Gastroesophageal sphincter (tissue), 4 donors: ENCODE measurements at places on chromosomes 7 and 10. TPM values are rescaled to one million over a fixed set of nuclear protein-coding genes. Genes with fewer than 3 reads are reported as not detected.
A peak's percentile ranks its signal among the peaks of the same experiment; 100 is the strongest.

DNA sequence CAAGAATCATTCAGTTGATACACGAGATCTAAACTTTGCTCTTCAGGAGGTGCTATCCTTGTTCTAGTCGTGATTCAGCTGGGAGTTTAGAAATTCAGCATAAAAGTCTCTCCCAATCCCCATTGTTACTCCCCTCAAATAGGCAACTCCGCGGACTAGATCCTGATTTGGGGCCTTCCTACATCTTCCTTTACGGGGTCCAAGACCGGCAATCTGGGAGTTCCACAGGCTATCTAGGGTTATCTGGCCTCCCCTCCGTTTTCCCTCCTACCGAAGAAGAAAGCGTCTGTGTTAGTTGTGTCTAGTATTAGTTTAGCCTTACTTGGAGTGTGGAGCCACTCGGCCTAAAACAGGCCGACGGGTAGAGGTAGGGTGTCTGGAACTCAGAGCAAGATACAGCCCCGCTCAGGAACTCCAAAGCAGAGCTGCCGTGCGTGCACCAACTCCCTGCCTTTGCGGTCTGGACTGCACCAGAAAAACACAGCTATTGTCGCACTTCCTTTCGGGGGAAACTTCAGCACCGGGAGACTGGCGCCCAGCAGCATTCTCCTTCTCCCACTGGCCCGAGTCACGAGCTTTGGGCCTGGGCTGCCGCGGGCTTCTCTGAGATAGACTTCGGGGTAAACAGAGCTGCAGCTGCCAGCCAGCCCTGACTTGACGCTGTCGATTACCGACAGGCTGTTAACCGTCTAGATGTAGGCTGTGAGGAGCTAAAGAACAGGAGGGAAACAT lies 1.5 kb upstream of the DLX5 start:
- peaks cover 66% of the 10 kb centered on the region for H3K4me1 ChIP-seq
- peak overlapping the region; percentile 49 for H3K4me3 ChIP-seq
- H3K27ac ChIP-seq = no peak overlapping the region

GFRA1 gene
- total RNA-seq = 57.1 TPM

DNA sequence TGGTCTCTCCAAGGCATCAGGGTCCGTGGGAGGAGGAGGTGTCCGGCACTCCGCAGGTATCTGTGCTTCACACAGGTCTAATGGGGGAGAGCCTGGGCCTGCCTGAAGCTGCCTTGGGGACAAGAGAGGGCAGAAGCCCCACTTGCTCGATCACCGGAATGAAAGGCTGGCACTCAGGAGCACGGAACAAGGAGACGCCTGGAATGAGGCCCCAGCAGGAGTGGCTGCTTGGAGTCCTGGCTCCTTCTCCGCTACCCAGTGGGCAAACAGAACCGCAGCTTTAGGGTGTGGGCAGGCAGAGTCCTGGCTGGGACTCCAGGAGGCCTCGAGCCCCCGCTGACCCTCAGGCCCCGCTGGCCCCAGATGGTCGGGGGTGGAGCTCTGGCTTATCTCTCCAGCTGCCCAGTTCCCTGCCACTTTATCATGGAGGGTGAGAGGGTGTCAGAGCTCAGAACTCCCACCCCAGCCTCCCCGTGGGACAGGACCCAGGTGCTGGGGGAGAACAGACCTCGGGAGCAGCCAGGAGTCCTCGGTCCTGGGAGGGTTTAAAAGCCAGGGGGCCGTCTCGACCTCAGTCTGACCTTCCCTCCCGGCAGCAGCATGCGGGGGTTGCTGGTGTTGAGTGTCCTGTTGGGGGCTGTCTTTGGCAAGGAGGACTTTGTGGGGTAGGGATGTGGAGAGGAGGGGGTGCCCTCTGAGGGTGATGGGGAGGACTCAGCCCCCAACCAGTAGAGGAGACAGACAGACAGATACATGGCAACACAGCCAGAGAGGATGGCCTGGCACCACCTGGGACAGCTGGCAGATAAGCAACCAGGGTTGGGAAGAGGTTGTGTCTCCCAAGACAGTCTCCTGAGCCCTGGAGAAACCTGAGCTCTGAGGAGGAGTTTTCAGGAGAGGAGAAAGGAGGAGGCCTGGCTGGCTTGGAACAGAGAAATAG lies at the start of gene CPA1:
Gene CPA1, plus strand, starts transcription at position 574 of the 940 bp plus-strand sequence. Its CDS starts 27 bp downstream, at position 601.
- no peaks in the 10 kb centered on the region for H3K36me3 ChIP-seq
- no peak within 1 kb of the TSS for H3K4me3 ChIP-seq
- no peaks in the 10 kb centered on the region for H3K4me1 ChIP-seq
- no peak for ATAC-seq
- no peaks in the 10 kb centered on the region for H3K27me3 ChIP-seq

GRCh38 chr10:114767986-114768821 lies 53.4 kb upstream of the FHIP2A start:
- H3K4me3 ChIP-seq = peak overlapping the region; percentile 51
- H3K4me1 ChIP-seq = no peaks in the 10 kb centered on the region
- H3K27ac ChIP-seq = peak overlapping the region; percentile 64
- H3K27me3 ChIP-seq = peaks cover 48% of the 10 kb centered on the region
- ATAC-seq = peak; percentile 69

- no peak overlapping the region for H3K4me3 ChIP-seq
- no peaks in the 10 kb centered on the region for H3K36me3 ChIP-seq
- H3K4me1 ChIP-seq = no peaks in the 10 kb centered on the region
- H3K27ac ChIP-seq = no peak overlapping the region
These were observed 296.2 kb upstream of the MGMT start for GRCh38 chr10:129170812-129171211.

DNA sequence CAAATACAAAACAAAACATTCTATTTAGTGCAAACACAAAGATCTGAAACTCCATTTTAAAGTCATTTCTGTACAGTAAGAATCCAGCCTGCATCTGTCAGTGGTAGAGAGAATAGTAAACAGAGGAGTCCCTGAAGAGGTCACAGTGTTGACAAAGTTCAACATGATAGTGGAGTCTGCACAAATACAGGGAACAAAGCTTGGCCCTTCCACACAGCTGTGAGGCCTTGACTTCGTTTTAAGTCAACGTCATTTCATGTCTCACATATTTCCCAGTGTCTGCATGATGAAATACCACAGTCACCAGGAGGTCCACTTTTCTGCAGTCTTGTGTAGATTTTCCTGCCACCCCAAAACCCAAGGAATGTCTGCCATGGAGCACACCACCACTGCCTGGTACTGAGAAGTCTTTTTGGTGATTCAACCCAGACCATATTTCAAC lies 33.0 kb downstream of the CYP26A1 start:
- no peaks in the 10 kb centered on the region for H3K36me3 ChIP-seq
- no peak overlapping the region for H3K4me3 ChIP-seq
- H3K27ac ChIP-seq = no peak overlapping the region

DNA sequence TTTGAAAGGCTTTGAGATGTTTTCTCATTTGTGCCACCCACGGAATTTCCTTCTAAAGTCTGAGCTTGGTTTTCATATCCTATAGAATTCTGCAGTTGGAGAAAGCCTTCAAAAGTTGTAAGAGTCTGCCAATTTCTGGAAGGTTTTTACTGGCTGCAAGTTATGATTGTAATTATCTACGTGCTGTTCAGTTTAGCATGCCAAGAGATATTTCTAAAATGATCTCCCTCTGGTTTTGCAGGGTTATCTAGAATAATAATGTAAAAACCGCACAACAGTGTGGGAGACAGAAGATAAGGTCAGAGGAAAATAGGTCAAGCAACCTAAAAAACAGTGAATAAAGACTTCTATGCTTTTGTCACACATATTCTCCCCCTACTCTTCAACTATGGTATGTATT lies 69.3 kb downstream of the MTERF1 start:
- no peaks in the 10 kb centered on the region for H3K36me3 ChIP-seq
- no peak for ATAC-seq
- H3K4me3 ChIP-seq = no peak overlapping the region
- H3K27me3 ChIP-seq = no peaks in the 10 kb centered on the region
- no peaks in the 10 kb centered on the region for H3K4me1 ChIP-seq

- ATAC-seq = peak; percentile 25
- no peak overlapping the region for H3K27ac ChIP-seq
- peaks cover 14% of the 10 kb centered on the region for H3K27me3 ChIP-seq
- H3K36me3 ChIP-seq = no peaks in the 10 kb centered on the region
- H3K4me1 ChIP-seq = no peaks in the 10 kb centered on the region
These were observed 1039.7 kb downstream of the NRG3 start for GRCh38 chr10:82914655-82915136.

LBX1 gene
- total RNA-seq = not detected

GRCh38 chr7:138324941-138325340 lies 135.1 kb upstream of the TRIM24 start:
- no peak overlapping the region for H3K4me3 ChIP-seq
- H3K4me1 ChIP-seq = no peaks in the 10 kb centered on the region
- H3K27me3 ChIP-seq = no peaks in the 10 kb centered on the region
- ATAC-seq = no peak

DNA sequence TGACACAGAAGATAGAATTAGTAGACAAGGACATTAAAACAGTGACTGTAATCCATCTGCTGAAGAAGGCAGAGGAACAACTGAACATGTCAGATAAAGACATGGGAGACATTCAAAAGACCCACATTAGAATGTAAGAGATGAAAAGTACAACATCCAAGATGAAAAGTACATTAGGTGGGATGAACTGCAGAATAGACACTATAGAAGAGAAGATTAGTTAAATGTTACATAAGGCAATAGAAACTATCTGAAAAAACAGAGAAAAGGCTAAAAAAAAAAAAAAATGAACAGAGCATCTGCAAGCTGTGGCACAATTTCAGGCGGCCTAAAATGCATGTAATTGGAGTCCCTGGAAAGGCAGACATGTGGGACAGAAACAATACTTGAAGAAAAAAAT lies 21.6 kb downstream of the NUB1 start:
- no peak overlapping the region for H3K4me3 ChIP-seq
- H3K36me3 ChIP-seq = peaks cover 62% of the 10 kb centered on the region
- H3K27me3 ChIP-seq = no peaks in the 10 kb centered on the region
- no peak for ATAC-seq

COBL gene
- 30.1 TPM for total RNA-seq

GRCh38 chr10:121104476-121105111 lies 253.4 kb downstream of the WDR11 start:
- ATAC-seq = no peak
- no peaks in the 10 kb centered on the region for H3K4me1 ChIP-seq
- H3K27ac ChIP-seq = no peak overlapping the region
- no peaks in the 10 kb centered on the region for H3K36me3 ChIP-seq
- no peaks in the 10 kb centered on the region for H3K27me3 ChIP-seq
- H3K4me3 ChIP-seq = no peak overlapping the region

GRCh38 chr10:121216721-121217181 lies 365.6 kb downstream of the WDR11 start:
- no peak overlapping the region for H3K4me3 ChIP-seq
- ATAC-seq = peak; percentile 83
- peak overlapping the region; percentile 55 for H3K27ac ChIP-seq
- no peaks in the 10 kb centered on the region for H3K4me1 ChIP-seq

DNA sequence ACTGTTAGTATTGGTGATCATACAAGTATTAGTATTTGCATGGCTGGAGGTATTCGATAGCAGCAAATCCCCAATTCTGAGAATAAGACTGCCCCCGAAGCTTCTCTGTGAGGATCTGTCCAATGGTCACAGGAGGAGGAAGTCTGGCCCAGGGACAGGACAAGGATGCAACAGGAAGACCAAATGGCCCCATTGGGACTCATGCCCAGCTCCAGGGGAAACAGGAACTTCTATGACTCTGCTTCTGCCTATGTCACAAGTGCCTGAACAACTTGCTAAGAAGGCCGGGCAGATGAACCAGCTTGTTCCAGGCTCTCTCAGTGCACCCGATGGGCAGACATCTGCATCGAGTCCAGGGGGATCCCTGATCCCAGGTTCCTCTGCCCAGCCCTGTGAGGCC lies 172.0 kb upstream of the GRB10 start:
- H3K27me3 ChIP-seq = no peaks in the 10 kb centered on the region
- no peak overlapping the region for H3K27ac ChIP-seq
- peak; percentile 23 for ATAC-seq
- no peaks in the 10 kb centered on the region for H3K36me3 ChIP-seq
- no peaks in the 10 kb centered on the region for H3K4me1 ChIP-seq

GRCh38 chr10:127067542-127068194 lies 128.7 kb downstream of the INSYN2A start:
- H3K27me3 ChIP-seq = no peaks in the 10 kb centered on the region
- H3K4me3 ChIP-seq = no peak overlapping the region
- no peak overlapping the region for H3K27ac ChIP-seq
- H3K36me3 ChIP-seq = no peaks in the 10 kb centered on the region
- no peak for ATAC-seq
- no peaks in the 10 kb centered on the region for H3K4me1 ChIP-seq

DNA sequence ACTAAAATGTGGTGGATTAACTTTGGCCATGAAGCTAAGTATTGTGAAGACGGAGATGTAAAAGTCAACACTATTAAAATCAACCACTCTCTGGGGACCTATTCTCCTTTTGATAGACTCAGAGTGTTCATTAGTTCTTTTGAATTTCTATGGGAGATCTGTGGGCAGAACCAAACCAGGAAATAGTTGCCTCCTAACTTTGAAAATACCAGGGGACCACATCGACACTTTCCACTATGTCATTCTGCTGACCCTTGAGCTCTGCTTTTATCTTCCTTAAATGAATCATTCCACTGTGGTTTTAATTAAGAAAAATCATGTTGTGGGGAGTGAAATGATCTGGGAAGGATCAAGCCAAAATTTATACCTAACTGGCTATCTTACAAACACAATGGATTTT lies 960.5 kb downstream of the GATA3 start:
- ATAC-seq = no peak
- H3K4me3 ChIP-seq = no peak overlapping the region
- no peaks in the 10 kb centered on the region for H3K36me3 ChIP-seq
- H3K27me3 ChIP-seq = peaks cover 5% of the 10 kb centered on the region
- no peaks in the 10 kb centered on the region for H3K4me1 ChIP-seq

DNA sequence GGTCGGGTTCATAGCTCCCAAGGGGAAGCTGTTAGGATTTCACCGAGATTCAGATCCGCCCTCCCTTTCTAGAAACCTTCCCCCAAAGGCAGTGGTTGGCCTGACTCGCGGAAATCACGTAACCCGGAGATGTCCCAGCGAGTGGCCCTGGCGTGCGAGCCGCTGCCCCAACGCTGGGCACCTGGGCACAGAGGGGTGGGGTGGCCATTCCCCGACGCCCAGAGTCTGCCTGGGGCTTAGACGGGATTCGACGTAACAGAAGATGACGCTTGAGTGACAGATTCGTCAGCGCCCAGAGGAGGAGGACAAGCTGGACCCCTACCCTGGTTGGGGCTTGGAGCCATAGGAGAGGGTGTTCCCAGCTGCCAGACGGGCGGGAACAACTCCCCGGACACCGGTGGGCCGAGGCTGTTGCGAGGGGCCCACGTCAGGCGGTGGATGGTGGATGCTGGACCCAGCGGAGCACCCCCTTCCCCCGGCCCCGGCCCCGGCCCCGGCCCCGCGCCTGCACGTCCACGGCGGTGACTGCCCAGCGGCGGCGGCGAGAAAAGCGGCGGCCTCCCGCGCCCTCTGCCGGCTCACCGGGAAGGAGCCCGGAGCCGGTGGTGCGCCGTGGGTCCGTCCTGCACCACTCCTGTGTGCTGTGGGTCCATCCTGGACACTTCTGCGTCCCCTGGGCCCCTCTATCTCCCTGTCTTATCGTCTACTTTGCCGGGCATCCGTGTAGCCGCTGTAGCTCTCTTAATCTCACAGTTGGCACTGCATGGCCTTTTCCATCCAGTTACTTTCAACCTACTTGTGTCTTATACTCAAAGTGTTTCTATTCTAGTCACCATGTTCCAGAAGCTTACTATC lies 35.4 kb upstream of the KNDC1 start:
- no peaks in the 10 kb centered on the region for H3K36me3 ChIP-seq
- no peak overlapping the region for H3K4me3 ChIP-seq
- H3K4me1 ChIP-seq = no peaks in the 10 kb centered on the region
- H3K27ac ChIP-seq = no peak overlapping the region
